ENCODE measurements at places on chromosomes 3 and 15. TPM values are rescaled to one million over a fixed set of nuclear protein-coding genes. Genes with fewer than 3 reads are reported as not detected.
A peak's percentile ranks its signal among the peaks of the same experiment; 100 is the strongest.

DNA sequence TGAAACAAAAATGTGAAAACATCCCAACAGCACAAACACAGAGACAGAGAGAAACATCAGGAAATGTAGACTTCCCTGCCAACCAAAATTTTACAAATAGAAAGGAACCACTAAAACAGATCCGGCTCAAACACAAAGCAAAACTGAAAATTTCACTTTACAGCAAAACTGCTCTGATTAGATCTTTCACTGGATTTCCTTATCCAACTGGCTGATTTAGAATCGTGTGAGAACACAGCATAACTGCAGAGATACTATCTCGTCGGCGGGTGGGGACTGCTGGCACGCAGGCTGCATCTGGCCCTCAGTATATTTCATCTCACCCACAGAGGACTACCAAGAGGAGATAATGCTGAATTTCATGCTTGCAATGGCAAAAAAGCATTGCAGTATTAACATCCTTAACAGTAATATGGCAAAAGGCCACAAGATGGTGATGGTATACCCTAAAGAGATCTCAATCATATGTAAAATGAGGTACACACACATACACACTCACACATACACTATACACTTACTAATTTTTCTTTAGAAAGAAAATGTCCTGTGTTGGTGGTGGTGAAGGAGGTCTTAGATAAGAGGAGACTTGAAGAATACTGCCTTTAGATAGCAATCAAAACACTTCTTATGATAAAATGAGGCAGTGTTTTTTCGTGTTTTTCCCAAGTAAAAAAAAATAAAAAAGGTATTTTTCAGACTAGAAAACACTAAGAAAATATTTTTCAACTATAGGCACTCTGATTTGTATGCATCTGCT, 10.6 kb upstream of the LEO1 start:
- no peak for DNase-seq

GRCh38 chr3:136546720-136547119, 205.5 kb downstream of the STAG1 start:
- no peak for DNase-seq

- peak; percentile 73 for DNase-seq
Observed at GRCh38 chr15:84878504-84878903, 6.0 kb upstream of the SLC28A1 start.

GRCh38 chr15:101489599-101490407, at the start of gene PCSK6:
Gene PCSK6, minus strand, starts transcription at chr15:101489707. Its CDS starts 37 bp downstream, at chr15:101489670.
- DNase-seq: peak; percentile 52

DNA sequence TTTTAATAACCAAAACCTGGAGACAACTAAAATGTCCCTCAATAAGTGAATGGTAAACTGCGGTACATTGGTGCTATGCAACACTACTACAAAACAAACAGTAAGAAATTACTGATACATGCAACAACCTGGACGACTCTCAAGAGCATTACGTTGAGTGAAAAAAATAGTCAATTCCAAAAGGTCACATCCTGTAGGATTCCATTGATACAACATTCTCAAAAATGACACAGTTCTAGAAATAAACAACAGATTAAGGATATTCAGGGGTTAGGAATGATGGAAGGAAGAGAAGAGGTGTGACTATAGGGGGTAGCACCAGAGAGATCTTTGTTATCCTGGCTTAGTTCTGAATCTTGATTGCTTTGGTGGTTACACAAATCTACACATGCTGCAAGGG, 72.2 kb downstream of the ZNF148 start:
- no peak for DNase-seq

DNA sequence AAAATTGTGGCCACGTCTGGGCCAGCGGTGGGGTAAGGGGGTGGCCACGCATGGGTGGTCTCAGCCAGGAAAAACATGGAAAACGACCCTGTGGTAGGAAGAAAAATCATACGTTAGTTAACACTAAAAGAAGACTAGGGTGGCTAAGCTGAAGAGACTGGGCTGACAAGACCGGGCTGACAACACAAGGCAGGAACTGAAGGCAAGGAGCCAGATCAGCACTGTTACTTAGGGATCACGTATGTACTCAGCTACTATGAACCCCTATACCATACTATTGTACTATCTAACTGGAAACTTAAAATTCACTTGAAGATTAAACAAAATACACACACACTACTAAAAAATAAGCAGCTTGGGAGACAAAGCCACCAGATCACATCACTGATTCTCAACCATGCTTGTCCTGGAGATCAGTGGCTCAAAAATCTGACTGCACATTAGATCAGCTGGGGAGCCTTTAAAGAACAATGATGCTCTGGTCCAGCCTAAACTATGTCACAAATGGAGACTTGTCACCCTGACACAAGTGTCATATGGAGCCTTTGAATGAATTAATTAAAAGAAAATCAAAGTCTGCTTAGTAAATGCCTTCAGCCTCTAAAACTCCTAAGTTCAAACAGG, 442.2 kb downstream of the SHQ1 start:
- DNase-seq: no peak

DNA sequence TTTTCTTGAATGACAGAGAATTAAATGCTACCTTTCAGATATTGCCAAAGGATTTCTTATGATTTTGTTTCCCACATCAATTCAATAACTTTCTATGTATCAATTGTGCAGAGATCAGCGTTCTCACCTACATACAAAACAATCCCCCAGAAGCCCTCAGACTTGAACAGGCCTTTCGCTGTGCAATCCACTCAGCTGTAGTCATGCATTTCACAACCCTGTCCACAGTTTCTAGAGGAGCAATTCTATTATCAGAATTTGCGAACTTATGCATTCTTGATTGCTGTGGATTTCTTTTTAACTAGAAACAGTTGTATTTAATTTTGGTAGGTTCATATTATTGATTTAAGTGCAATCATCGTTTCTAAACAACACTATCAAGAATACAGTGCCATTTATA, 13.7 kb upstream of the ALCAM start:
- DNase-seq: no peak

GRCh38 chr3:3804560-3804959, 5.3 kb downstream of the LRRN1 start:
- DNase-seq: no peak

- no peak for DNase-seq
Observed at GRCh38 chr3:41089566-41089965, 109.7 kb upstream of the CTNNB1 start.

DNA sequence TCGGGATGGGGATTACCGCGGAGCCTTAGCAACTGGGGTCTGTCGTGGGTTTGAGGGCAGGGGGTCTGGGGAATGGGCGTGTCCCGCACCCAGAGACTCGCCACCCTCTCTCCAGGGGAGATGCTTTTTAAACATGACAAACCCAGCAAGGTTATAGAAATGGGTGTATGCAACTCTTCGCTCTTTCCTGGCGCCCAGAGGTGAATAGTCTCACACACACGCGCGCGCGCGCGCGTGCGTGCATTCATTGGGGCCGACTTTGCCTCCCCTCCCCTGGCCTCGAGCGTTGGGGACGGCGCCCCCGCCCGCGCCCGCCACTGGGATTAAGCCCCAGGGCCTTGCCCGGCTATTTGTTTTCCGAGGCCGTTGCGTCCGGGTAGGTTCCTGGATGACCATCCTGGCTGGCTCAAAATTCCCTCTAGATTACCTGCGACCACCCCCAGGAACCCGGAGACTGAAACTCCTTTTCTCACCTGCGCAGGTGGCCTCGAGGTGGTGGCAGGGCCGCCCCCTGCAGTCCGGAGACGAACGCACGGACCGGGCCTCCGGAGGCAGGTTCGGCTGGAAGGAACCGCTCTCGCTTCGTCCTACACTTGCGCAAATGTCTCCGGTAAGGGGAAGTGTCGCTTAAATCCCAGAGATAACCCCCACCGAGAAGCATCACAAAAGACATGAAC, 777 bp downstream of the GPR160 start:
- DNase-seq: peak; percentile 21

GRCh38 chr3:129577366-129577765, 29.1 kb downstream of the PLXND1 start:
- peak; percentile 72 for DNase-seq

- no peak for DNase-seq
Observed at GRCh38 chr3:158918451-158918850, 116.6 kb downstream of the MFSD1 start.

DNA sequence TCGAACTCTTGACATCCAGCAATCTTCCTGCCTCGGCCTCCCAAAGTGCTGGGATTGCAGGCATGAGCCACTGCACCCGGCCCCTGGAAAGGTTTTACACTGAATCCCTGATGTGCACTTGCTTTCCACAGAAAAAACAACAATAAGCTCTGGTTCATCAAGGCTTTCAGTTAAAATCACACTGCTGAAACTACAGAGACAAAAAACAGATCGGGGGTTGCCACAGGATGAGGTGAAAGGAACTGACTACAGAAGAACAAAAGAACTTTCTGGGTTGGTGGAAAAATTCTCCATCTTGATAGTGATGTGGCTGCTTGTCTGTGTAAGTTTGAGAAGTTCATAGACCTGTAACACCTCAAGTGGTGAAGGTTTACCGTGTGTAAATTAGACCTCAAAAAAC, 2.9 kb downstream of the RAB43 start:
- no peak for DNase-seq

GRCh38 chr15:40460404-40460803, 10.4 kb upstream of the CHST14 start:
- DNase-seq: no peak

DNA sequence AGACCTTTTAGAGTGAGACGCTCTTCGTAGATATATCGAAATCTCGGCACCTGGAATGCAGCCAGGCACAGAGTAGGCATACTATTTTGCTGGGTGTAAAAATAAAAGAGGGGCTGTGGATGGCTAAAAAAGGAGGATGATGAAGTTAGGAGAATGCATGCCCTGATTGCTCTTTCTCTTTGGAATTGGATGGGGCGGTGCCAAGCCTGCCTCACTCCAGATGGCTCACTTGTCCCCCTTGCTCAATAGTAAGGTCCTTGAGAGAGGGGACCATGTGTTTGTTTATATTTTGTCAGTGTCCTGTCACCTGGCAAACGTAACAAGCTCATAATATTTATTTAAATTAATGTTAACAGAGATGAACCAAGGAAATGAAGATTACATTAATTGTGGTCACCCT, 33.0 kb downstream of the SNRK start:
- no peak for DNase-seq

DNA sequence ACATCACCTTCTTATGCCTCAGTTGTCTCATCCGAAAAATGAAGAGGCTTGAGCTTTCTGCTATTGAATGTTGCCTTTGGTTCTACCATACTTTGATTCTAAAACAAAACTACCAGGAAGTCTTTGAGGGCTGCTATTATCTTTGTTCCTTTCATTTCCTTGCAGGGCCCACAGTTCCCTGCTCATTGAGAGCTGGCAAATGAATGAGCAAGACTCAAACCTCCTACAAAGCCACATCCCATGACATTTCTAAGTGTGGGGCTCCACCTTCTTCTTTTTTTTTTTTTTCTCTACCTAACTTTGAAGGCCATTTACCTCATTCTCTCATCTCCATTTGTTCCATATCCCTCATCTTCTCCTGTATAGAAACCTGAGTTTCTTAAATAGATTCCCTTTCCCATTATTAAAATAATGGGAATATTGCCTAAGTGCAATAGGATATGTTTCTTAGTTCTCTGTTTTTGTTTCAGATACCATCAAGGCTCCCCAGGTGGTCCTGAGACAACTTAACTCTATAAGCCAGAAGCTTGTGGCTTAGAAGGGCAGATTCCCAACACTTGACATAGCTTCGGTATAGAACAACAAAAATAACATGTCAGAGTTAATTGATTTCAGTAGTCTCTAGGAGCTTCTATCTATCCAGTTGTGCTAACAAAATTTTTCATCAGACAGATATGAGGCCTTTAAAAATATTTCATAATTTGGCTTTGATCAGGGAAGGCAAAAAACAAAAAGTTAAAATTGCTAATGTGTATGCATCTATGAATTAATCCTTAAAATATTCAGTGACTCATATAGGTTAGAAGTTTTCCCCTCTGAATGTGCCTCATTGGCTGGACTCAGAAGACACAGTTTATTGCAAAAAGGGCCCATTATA, 951.6 kb downstream of the TUSC7 start:
- DNase-seq: no peak

GRCh38 chr3:172270557-172271166, 177.6 kb downstream of the GHSR start:
- DNase-seq: no peak

DNA sequence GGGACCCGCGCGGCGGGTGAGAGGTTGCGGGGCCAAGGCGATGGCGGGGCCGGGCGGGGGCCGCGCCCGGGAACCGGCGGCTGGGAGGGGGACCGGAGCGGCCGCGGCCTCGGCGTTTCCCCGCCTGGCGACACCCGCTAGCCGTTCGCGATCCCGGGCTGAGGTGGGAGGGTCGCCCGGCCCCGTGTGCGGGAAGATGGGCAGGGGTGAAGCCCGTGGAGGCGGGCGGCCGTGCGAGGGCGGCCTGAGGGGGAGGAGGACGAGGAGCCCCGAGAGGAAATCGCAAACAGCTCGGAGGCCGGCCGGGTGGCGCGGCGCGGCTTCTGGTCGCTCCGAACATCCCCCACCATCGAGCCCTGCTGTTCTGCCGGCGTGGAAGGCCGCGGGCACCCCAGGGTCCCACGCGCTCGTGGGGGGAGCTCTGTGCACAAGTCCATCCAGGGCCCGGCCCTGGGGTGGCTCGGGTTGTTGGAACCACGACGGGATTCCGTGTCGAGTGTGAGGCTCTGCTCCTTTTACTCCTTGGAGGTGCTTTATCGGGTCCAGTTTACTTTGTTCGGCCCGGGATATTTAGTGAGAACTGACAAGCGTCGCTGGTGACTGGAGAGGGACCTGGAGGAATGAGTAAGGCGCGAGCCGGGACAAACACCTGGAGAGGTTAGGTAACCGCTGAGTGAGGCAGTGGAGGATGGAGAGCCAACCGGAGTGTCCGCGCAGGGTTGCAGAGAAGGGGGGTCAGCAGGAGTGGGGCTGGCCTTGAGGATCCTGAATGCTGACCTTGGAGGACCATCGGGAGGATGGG, 728 bp downstream of the CRTC3 start:
- peak; percentile 59 for DNase-seq

DNA sequence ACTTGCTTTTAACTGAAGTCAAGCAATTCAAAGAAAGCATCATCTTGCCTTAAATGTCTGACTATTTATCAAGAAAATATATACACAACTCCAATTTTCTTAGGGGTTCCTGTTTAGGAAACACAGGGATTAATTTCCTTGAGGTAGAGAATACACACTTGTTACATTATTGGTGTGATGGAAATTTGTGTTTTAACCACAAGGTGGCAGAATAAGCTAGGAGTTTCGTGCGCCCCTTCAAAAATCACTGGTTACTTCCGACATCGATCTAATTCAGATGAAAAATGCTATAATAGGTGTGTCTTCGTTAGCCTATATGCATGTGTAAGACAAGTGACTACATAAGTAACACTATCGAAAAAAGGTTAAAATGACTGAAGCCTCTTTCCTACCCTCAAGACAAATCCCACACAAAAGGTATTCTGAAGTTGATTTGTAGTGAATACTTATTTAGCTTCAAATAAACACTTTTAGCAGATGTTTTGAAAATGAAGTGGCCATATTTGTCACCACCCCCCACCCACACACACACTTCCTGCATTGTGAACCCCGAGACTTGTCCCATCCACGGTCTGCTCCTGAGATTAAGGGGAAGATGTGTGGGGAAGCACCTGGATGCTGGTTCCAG, 246.5 kb downstream of the ROBO1 start:
- DNase-seq: no peak

GRCh38 chr3:31728403-31728802, 195.7 kb downstream of the STT3B start:
- no peak for DNase-seq

Gene SPRED1
- total RNA-seq: 2.4 TPM

Gene SNX22
- total RNA-seq: 4.6 TPM

Gene ATP13A4
- 0.93 TPM for total RNA-seq

Gene LDHAL6B
- total RNA-seq: not detected

Gene PPM1M
- 7.8 TPM for total RNA-seq

Gene COPG1
- 152 TPM for total RNA-seq

Gene HGD
- total RNA-seq: not detected

Gene OR5H6
- not detected for total RNA-seq

Gene DENND4A
- 23.7 TPM for total RNA-seq
